Nephron progenitor cell (in vitro differentiated cells): ENCODE measurements at places on chromosomes 12 and 14.

DNA sequence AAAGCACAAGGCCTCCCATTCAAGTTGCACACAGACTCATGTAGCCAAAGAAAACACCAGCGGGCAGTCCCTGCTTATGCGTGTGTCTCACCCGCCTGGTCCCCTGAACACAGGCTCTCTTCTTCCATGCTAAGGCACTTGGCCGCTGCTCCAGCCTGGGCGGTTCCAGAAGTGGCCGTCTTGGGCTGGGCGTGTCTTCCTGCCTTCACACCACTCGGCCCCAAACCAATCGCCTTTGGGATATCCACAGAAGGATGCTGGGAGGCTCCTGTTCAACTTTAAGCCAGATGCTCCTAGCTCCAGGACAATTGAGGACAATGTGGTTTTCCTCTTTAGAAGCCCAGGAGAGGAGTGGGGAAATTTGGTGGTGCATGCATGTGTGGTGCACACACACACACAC lies 2.2 kb downstream of the SCARB1 start:
- no peak for DNase-seq

- DNase-seq, result no peak
Observed at GRCh38 chr12:2976581-2976996, 17.4 kb downstream of the TEAD4 start.

DNA sequence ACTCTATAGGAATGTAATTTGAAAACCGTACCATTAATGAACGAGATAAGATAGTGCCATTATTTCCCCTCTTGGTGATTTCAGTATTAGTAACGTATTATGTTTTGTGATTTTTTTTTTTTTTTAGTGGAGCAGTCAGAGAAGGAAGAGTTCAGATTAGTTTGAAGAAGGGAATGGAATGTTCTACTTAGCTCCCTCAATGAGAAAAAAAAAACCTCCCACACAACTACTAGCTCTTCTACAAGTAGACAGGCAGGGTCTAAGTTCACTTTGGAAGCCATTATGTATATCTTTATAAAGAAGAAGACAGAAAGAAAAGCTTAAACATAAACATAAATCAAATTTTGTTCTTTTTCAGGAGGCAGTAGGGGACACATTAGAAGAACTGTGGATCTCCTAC lies 27.3 kb downstream of the PNMA1 start:
- no peak for DNase-seq

DNA sequence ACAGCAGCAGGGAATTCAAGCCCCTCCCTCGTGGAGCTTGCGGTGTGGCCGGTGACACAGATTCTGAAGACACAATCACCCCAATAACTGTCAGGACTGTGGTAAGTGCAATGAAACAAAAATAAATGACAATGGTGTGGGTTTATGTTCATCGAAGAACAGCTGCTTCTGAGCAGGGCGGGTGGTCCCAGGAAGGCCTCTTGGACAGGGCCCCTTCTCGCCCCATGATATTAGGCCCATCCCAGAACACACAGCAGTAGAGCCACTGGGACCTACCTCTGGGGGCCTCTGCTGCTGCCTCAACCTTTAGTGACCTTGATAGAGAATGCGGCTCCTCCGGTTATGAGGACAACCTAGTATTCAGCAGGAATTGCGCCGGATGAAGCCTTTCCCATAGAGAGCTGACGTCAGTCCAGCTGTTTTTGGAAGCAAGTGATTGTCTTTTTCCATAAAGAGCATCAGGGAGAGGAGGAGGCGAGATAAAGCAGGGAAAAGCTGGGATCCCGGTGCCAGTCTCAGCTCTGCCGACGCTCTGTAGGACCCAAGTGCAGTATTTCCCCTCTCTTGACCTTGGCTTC lies 84.1 kb upstream of the BCL11B start:
- DNase-seq, result no peak

GRCh38 chr12:125186471-125187147 lies 121.4 kb downstream of the AACS start:
- no peak for DNase-seq

GRCh38 chr14:25759256-25759655 lies 709.3 kb upstream of the STXBP6 start:
- DNase-seq, result no peak
